ENCODE measurements at places on chromosomes 5 and 9.

GRCh38 chr9:20199111-20199510, 410.3 kb upstream of the SLC24A2 start:
- no peak for DNase-seq

DNA sequence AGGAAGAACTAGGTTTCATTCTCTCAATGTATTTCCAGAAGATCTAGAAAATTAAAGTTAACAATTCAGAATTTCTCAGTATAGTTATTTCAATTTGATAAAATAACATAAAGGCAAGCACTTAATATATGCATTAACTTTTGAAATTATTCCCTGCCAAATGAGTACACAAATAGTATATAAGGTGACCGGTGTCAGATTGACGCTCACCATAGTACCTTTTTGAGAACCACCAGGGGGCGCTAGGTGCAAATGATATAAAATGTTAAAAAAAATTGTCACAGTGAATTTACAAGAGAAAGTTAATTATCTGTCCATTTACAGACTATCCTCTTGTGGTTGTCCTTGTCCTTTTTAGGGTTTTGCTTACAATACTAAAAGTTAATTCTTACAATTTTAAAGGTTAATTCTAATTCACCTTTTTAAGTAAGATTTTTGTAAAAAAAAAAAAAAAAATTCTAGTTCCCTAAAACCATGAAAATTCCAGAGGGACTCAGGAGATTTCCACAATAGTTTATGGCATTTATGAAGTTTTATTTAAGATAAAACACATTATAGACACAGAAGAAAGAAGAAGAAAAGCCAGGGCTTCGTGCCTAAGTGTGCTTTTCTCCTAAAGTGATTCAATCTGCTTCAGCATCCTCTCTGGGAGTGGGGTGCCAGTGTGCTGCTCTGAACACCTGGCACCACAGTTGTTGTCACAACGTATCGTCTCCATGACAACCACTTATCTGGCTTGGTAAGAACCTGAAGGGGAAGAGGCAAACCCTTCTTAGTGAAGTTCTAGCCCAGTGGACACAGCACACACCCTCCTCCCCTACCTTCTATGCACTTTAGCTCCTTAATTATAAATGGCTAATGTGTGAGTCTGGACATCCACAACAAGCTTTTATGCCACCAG, 1.7 kb downstream of the ADAMTS16 start:
- peak; percentile 18 for DNase-seq

GRCh38 chr5:143138839-143139238, 264.6 kb downstream of the NR3C1 start:
- DNase-seq: no peak

DNA sequence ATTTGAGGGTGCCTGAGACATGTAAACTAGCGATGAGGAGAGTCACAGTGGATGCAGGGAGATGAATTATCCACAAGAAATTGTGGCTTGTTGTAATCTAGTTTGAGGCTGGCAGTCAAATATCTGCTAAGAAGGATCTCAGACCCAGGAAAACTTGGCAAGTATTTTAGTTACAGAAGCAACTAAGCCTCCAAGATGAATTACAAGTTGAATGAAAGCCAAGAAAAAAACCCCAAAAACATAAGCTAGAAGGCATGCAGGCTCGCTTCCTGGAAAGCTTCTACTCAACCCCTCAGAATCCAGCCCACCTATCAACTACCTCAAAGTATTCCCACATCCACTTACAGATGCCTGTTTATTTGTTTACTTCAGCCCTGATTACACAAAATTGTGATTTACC, 696.9 kb downstream of the MAT2B start:
- no peak for DNase-seq

- no peak for DNase-seq
These were observed 8.6 kb upstream of the COL15A1 start for GRCh38 chr9:98935071-98935505.

Data from bone marrow (tissue), 2 donors.